Stimulated activated CD4-positive, alpha-beta T cell treated with anti-CD3 and anti-CD28 coated beads, TNF-alpha, amount 100 ng/mL, for 24 hours (primary cell): ENCODE measurements at places on chromosomes 2 and 18.

GRCh38 chr2:160251569-160251968 lies 51.5 kb upstream of the ITGB6 start:
- DNase-seq: no peak

GRCh38 chr18:59610546-59611140 lies 86.6 kb downstream of the CCBE1 start:
- no peak for DNase-seq

DNA sequence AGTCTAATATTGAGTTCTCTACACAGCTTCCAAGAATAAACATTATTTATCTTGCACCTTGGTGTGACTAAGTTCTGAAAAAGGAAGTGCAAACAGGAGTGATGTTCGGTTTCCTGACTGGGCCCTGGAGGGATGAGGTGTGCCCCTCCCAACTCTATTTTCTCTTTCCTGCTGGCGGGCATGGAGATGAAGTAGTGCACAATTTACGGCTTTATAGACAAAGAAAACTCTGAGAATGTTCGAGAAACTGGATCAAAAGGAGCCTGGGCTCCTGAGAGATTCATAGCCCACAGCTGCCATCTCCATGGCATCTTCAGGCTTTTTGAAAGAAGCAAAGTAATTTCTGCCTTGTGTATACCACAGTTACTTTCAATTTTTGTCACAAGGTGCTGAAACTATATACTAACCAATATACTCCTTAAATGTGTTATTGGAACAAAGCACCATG lies 22.3 kb downstream of the LRATD1 start:
- no peak for DNase-seq

GRCh38 chr2:131566371-131566770 lies 38.7 kb downstream of the CCDC74A start:
- DNase-seq: no peak

GRCh38 chr18:32891130-32891529 lies 118.3 kb upstream of the KLHL14 start:
- DNase-seq: no peak
